Esophagus squamous epithelium (tissue), 5 donors: ENCODE measurements at places on chromosomes 12 and 14.

- no peak for DNase-seq
Observed at GRCh38 chr12:122460061-122460460, 37.6 kb upstream of the CLIP1 start.

GRCh38 chr14:99731547-99732435 is 47.7 kb downstream of the CYP46A1 start:
- no peak for DNase-seq

DNA sequence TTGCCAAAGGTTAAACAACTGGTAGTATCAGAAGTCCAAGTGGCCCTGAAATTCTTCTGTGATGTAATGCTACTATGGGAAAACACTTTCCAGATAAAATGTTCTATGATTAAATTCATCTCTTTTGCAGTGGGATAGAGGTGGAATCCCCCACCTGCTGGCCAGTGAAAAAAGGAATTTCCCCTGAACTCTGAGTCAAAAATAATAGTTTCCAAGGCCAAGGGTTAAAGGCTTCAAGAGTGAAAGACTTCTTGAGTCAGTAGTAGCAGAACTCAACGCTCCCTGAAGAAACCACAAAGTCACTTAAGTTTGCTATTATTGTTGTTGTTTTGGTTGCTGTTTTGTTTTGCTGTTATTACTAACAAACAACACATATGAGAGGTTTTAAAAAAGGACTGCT is 330.8 kb downstream of the SOX5 start:
- DNase-seq: no peak

GRCh38 chr14:80941241-80942185 is at the start of gene CEP128:
CEP128 (minus strand) TSS chr14:80941738.
- DNase-seq: peak; percentile 50

DNA sequence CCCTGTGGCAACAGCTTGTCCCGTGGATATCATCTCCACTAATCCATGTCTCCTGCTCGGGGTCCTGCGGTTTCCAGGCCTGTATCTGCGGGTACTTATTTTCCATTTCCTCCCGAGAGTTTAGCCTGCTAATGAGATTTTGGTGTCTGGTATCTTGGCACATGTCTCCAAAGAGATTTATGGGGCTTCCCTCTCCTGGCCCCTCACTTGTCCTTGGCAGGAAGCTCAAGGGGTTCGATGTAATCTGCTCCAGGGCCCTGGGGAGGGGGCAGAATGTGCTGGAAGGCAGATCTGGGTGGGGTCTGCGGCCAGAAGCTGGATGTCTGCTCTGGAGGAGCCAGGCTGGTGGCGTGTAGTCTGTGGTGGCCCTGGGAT is 85.7 kb downstream of the KIF26A start:
- no peak for DNase-seq

DNA sequence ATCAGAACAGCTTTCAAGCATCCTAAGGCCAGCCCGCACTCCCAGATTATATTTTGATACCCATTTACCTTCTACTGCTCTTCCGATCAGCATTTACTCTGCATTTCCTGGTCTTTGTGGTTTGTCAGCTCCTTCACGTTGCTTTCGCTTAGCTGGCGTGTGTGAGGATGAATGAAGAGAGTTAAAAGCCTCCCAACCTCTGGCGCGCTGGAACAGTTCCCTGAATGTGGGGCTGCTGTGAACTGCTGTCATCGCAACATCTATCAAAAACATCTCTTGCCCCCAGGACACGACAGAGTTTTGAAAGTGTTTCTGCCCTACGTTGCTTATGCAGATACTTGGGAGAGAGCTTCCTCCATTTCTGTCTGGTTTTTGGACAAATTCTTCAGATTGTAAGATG is 129.2 kb downstream of the KCNA5 start:
- DNase-seq: no peak

DNA sequence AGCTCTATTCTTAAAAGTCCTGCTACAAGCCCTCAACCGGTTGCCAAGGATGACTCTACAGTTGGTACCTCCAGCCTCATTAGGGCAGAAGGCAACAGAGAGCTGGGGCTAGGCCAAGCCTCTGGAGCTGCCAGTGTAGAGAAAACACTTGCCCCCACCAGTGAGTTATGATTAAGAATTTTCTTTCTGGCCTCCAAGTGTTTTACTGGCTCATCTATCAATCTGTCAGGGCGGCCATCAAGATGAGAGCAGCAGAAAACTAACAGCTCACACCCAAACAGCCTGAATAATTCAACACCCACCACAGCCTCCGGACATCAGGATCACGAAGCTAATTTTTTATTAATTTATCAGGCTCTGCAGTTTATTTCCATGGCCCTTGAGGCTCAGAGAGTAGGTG is 40.7 kb upstream of the CMKLR1 start:
- no peak for DNase-seq

DNA sequence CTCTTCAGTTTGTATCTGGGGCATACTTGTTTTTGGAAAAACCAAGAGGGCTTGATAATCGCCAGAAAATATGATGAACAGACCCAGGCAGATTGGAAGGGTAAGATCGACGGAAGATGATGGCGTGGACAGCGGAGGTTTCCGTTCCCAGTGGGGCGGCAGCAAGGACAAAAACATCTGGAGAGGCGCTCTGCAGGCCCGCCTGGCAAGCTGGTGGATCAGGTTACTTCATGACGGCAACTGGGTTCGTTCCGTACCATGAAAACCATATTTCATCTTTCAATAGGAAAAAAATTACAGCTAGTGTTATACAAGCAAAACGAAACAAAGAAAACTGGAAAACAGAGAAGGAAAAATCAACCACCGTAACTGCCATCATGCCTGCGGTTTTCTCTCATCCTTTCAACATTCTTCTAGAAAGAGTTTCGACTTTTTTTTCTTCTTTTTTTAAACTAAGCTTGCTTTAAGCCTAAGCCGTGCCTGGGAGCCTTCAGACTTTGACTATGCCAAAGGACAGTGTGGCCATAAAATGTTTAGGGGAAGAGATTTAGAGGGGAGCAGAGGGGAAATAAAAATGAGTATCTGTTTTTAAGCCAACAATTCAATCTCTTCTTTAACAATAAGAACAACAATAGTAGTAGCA is 210.5 kb downstream of the FOXN3 start:
- no peak for DNase-seq

- no peak for DNase-seq
Observed at GRCh38 chr12:8890313-8891085, 23.8 kb upstream of the PHC1 start.

- no peak for DNase-seq
Observed at GRCh38 chr12:57416039-57416996, 14.5 kb downstream of the R3HDM2 start.

- no peak for DNase-seq
Observed at GRCh38 chr12:39165338-39165737, 259.9 kb upstream of the CPNE8 start.

DNA sequence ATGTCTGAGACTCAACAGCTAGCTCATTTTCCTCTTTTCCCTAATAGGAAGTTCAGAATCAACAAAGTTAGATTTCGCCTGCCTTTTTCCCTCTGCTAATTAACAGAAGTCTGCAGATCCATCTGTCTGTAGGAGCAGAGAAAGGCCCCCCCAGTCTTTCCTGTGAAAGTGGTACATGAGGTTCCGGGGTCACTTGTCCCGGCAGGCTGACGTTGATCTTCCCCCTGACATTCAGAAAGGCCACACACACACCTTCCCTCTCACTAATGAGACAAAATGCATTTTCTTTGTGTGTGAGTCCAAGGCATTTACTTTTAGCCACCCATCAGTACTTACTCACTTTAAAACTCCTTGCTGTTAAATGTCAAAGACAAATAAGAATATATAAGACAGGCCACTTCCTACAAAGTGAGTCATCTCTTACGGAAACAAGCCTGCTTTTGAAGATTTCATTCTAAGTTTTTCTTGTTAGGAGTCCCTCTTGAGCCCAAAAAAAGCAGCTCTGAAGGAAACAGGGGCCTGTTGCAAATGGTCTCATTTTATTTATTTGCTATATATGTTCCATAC is 138.7 kb downstream of the TTC7B start:
- DNase-seq: no peak

GRCh38 chr12:107134558-107134957 is 41.2 kb upstream of the CRY1 start:
- DNase-seq: no peak

GRCh38 chr14:49287004-49287403 is 299.2 kb downstream of the RPS29 start:
- DNase-seq: no peak

- DNase-seq: no peak
Observed at GRCh38 chr12:120539303-120539702, 5.1 kb downstream of the RNF10 start.

DNA sequence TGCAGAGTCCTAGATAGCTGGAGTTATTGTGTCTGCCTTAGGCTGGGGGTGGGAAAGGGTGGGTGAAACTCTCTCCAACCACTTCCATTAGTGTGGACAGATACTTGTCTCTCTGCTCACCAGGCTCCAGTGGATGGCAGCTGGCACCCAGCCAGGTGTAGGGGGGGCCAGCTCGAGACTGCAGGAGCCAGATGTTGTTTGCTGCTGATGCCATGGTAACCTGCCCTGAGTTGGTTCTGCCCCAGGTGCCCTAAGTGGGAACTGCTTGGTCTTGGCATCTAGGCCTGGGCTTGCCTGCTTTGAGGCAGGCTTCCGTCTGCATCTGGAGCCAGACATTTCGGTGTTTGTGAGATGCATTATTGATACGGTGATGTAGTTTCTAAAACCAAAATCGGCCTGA is 82.2 kb downstream of the ADCK1 start:
- no peak for DNase-seq

DNA sequence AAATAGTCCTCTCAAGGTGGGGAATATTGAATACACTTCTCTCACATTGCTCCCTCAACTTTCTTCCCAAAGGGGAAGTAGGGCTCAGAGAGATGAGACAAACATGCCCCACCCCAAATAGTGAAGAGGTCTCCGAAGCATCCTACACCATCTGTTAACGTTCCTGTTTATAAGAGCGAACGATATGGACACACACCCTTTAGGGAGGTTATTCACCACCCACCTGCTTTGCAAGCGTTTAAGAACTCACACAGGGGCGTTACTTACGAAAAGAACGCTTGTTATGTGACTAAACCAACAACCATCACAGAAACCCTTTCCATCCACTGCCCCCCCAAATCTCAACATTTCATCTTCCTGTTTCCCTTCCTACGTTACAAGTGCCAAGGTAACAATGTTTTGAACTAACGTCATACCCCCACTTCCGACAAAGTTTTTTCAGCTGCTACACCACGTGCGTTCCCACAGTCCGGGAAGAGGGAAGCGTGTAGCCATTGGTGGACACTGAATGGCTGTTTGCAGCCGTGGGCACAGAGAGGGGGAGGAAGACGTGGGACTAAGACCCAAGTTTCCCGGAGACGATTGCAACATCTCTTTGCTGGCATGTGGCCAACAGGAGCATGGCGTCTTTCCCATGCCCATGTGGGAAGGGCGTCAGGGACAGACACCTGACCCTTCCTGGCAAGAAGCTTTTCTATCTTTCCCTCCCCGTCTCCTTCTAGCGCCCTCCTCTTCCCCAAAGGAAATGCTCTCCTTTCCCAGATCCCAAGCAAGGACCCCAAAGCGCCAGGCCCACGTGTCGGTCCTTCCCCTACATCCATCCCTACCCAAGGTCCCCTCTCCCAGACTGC is 1.2 kb downstream of the YBX3 start:
- peak; percentile 8 for DNase-seq

DNA sequence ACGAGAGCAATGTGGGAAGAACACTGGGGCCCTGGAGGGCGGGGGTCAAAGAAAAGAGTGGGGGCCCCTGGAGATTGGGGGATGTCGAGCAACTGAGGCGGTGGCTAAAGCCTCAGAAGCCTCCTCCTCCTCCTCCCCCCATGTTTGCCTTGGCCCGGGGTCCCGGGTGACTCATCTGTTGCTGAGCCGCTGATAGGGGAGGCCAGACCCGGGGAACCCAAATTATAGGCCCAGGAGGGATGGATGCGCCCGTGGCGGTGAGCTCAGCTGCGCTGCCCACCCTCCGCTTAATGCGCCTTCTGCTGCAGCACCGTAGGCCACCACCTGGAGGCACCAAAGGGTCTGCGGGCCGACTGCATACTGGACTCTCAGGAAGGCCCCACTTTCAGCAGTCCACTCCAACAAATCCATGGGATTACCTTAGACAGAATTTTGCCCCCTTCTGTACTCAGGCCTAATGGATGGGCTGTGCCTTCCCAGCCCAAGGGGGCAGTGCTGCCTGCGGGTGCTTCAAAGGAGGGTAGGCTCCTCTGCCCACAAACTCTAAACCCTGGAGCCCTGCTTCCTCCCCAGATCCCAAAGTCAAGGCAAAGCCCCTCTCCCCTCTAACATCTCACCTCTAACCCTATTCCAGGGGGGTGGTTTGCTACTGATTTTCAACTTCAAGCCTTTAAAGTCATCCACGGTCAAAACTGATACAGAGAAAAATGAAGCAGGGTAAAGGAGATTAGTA is 2.6 kb upstream of the WNT10B start:
- no peak for DNase-seq

- no peak for DNase-seq
Observed at GRCh38 chr12:25384038-25384892, 133.5 kb upstream of the KRAS start.

DNA sequence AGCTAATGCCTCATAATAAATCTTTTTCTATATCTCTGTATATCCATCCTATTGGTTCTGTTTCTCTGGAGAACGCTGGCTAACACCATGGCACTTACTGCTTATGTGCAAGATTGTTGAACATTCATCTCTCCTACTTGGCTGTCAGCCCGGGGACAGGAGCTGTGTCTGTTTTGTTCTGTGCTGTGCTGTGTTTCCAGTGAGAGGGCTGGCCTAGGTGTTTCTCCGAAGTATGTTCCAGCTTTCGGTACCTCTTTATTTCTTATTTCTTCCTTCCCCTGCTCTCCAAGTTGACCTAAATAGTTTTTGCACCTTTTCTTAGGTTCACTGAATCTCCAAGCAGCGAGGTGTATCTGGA is 18.8 kb upstream of the NR4A1 start:
- DNase-seq: no peak

GRCh38 chr14:97120204-97120603 is 323.0 kb downstream of the VRK1 start:
- no peak for DNase-seq

DNA sequence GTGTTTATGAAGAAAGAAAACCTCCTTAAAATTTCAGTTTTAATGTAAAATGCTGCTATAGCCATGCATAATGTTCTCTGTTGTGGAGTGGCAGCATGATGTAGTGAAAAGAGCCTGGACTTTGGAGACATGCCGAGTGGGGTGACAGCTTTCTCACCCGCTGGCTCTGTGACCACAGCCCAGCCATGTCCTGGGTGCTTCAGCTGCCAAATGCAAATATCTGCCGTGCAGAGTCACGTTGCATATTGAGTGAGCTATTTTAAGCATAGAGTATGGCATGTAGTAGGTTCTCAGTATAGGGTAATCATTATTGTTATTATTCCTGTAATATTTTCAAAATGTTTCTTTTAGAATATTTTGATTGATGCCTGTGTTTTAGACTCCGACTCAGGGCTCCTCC is 15.5 kb upstream of the TCTN2 start:
- no peak for DNase-seq
